ENCODE measurements at places on chromosomes 16 and 17.

DNA sequence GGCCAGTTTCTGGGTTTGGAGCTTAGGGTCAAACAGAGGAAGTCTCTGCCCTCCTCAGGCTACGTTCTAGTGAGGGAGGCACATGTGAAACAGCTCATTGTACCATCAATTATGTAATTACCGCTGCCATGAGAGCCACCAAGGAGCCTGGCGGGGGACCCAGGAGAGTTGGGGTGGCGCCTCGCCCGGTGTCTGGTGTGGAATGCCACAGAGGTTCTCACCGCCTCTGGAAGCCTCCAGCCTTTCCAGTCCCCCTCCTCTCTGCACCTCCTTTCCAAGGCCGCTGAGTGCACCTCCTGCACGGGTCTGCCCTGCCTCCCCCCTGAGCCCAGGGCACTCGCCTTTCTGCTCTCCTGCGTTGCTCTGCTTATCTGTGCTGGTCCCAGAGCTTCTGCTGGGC is 51.4 kb downstream of the SREBF1 start:
- DNase-seq: no peak

DNA sequence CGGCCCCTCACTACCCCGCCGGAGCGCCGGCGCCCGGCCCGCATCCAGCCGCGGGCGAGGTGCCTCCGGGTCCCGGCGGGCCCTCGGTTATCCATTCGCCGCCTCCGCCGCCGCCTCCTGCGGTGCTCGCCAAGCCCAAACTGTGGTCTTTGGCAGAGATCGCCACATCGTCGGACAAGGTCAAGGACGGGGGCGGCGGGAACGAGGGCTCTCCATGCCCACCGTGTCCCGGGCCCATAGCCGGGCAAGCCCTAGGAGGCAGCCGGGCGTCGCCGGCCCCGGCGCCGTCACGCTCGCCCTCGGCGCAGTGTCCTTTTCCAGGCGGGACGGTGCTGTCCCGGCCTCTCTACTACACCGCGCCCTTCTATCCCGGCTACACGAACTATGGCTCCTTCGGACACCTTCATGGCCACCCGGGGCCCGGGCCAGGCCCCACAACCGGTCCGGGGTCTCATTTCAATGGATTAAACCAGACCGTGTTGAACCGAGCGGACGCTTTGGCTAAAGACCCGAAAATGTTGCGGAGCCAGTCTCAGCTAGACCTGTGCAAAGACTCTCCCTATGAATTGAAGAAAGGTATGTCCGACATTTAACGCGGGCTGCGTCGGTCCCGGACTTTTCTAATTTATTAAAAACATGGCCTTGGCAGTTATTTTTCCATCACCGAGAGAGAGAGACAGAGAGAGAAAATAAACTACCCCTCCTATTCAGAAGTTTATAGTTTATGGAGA is 2.8 kb downstream of the IRX5 start:
- DNase-seq: no peak

GRCh38 chr16:51931653-51932052 is 615.3 kb downstream of the TOX3 start:
- no peak for DNase-seq

GRCh38 chr17:7656958-7657609 is 6.4 kb downstream of the ATP1B2 start:
- DNase-seq: no peak

DNA sequence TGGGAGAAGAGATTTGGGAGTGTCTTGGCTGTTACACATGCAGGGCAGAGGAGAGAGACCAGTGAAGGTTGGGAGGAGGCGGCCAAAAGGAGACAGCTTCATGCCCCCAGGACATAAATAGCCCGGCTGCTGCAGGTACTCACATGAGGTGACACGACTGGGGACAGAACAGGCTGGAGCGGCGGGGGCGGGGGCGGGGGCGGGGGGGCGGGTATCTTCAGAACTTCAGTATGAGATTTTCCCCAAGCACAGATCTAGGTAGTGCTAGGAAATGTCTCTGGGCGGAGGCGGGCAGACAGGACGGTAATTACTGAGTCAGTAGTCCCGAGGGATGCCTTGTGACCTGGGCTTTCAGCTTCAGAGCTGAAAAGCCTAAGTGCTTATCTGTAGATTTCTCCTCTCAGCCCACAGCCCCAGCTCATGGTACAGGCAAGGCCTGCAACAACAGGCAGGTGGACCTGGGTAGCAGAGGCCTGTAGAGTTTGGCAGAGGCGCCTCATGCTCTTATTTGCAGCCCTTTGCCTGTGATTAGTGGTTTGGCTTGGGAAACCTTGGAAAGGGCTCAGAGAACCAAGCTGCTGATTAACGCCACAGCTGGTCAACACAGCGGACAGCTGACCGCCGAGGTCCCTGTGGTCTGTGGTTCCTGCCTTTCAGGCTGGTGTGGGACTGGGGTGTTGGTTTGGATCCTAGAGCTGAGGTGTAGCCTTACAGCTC is 24.5 kb downstream of the UNK start:
- DNase-seq: no peak

DNA sequence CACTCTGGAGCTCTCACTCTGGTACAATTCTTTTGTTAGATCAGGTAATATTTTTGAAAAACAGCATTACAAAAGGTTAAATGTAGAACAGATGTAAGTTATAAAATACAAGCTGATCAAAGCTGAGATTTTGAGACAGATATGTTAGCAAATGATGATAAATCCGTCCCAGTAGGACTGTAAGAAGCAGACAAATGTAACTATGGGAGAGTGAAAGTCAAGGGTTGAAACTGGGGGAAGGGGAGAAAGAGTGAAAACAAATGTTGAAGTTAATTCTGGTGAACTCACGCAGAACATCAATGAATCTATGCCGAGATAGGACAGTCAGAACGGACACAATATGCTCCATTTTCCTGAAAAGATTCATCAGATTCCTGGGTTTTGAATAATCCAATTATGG is 298.9 kb upstream of the IRX5 start:
- DNase-seq: no peak

- no peak for DNase-seq
Observed at GRCh38 chr16:3591436-3591803, 14.2 kb upstream of the NLRC3 start.

GRCh38 chr16:14366974-14367707 is 262.9 kb downstream of the PARN start:
- DNase-seq: no peak

DNA sequence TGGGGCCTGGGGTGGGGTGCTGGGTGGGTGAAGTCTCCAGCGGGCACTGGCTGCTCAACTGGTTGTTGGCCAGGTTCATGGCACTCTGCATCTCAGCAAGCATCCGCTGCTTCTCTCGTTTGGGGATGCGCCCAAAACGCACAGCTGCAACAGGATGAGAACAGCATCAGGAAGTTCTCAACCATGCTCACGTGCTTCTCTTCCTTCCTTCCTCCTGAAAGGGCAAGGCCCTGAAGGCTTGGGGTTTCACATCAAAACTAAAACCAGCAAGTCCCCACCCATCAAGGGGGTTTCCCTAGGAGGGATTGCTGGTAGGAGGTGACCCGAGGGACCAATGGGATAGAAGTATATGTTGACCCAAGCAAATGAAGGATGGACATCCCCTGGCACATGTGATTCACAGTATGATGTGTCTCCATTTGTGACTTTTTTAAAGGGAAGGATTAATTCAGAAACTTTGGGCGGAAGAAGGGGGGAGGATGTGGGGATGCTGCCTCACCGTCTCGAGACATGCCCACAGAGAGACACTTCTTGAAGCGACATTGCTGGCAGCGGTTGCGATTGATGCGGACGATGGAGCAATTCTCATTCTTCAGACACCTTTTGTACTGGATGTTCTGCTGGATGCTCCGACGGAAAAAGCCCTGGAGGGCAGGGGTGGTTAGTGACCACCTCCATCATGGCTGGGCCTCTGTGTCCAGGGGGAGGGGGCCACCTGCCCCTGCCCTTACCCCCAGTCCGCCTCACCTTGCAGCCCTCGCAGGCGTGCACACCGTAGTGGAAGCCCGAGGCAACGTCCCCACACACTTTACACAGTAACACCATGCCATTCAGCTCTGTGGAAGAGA is 4.2 kb downstream of the NR1D1 start:
- no peak for DNase-seq

DNA sequence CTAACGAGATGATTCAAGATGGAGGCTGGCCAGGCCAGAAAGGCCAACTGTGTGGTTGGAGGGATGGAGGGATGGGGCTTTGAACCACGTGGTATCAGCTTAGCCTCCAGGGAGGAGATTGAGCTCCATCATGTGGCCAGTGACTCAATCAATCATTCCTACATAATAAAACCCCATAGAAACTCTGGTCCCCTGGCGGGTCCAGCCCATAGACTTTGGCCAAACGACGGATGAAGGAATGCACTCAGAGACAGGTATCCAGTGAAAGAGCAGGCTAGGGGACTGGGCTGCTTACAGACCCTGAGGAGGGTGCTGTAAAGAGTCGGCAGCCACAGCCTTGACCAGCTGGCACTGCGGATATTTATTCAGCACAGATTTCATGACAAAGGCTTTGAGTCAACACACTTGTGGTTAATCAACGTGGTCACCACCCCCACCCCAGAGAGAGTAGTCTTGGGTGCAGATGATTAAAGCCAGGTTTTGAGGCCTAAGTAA is 308.7 kb upstream of the TNRC6C start:
- no peak for DNase-seq

DNA sequence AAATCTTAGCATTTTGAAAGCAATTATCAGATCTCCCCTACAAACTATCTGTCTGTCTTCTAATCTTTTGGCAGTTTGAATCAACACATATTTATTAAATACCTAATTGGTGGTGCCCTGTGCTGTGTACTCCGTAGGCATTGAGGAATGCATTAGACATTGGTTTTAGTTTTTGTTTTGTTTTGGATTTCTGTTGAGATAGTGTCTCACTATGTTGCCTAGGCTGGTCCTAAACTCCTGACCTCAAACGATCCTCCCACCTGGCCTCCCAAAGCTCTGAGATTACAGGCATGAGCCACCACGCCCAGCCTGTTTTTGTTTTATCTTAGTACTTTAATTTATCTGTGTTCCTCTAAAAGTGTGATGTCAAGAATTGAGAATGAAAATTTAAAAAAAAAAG is 124.8 kb upstream of the RBL2 start:
- no peak for DNase-seq

DNA sequence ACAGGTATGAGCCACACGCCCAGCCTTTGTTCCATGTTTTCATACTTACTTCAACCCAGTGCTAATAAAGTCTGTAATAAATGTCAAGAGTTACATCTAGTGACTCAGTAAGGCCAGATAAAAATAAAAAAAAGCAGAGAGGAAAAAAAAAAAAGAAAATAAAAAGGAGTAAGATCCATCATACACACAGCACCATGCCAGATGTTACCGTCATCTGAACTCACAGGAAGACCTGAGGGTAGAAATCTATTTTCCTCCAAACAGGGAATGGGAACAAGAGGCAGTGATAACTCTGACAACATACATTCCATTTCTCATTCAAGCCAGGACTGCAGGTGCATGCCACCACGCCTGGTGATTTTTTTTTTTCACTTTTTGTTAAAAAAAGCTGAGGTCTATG is 20.7 kb downstream of the CRK start:
- DNase-seq: no peak

GRCh38 chr17:15261258-15261801 is 3.8 kb downstream of the PMP22 start:
- DNase-seq: no peak

DNA sequence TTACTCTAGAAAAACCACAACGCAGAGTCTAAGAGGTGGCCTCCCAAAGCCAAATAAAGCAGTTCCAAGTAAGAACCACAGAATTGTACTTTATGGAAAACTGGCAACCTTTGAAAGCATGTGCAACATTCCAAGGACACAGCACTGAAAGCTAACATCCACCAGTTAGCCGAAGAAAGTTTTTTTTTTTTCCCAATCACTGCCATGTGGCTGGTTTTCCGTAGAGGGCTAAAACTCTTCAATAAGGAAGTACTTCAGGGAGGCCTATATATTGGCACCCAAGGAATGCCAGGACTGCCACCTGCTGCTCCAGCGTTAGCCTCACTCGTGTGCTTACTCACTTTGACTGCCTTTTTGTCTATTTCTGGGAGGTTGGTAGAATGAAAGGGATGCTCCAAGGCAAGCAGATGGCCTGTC is 25.2 kb downstream of the CEP95 start:
- no peak for DNase-seq

DNA sequence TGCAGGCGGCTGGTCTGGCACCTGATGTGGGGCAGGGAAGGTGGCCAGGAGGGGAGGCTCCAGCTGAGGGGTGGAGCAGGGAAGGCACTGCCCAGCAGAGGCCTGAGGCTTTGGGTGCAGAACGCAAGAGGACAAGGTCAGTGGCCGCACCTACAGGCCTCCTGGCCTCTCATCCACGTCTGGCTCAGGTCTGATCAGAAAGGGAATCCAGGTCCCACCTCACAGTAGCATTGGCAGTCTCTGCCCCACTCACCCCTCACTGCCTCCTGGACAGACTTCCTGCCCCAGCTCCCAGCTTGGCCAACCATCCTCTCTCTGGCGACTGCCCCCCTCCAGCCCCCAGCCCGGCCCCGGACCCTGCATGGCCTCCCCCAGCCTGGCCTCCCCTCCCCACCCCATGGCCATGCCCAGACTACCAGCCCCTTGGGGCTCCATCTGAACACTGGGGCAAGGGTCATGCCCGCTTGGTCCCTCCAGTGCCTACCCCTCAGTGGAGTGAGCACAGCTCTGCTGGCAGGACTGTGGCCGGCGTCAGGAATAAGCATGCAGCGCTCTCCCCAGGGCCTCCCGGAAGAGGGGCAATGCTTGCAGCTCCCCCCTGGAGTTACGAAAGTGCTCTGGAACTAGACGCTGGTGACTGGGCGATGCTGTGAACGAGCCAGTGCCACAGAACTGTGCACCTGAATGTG is 4.6 kb downstream of the UTS2R start:
- no peak for DNase-seq

- no peak for DNase-seq
Observed at GRCh38 chr16:12484972-12485371, 318.7 kb downstream of the CPPED1 start.

DNA sequence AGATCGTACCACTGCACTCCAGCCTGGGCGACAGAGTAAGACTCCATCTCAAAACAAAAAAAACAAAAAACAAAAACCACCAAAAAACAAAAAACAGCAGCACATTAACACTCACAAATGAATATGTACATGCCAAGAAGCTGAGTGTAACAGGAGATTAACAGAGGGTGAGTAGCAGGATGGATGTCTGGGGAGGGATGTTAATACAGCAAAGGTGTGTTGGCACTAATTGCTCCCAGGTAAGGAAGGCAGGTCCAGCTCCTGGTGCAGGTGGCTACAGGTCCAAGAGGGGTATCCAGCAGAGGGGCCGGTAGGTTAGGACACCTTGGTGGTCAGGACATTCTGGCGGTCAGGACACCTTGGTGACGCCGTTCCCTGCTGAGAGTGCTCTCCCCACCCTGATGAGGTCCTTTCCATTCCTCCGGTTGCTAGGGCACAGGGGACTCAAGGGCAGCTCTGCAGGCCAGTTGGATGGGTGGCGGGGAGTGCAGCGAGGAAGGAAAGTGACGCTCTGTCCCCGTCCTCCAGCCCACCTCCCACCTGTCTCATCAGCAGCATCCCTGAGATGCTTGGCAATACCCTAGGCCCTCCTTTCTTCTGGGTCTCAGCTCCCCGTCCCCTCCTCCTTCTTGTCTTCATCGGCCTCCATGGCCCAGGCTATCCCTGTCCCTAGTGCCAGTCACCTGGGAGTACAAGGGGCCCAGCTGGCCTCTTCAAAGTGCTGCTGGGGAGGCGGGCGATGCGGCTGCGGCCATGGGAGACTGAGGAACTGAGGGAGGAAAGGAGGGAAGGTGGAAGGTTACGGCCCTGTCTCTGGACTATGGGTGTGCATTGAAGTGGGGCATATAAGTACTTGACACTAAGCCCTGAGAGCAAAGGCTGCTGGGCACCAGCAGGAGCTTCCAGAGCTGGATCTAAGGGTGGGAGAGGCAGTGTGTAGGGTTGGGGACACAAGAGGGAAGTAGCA is 10.7 kb upstream of the GFAP start:
- no peak for DNase-seq

- DNase-seq: no peak
Observed at GRCh38 chr16:3578610-3579551, 1.7 kb upstream of the NLRC3 start.

- no peak for DNase-seq
Observed at GRCh38 chr17:34717092-34717491, 137.7 kb downstream of the TMEM132E start.

Data from NCI-H1048 (cell line).